ENCODE measurements at places on chromosomes 1 and 21. TPM values are rescaled to one million over a fixed set of nuclear protein-coding genes. Genes with fewer than 3 reads are reported as not detected.

- DNase-seq, result no peak
Observed at GRCh38 chr21:20270365-20271055, 727.7 kb upstream of the NCAM2 start.

GRCh38 chr1:111720977-111721786 lies 18.0 kb downstream of the INKA2 start:
- no peak for DNase-seq

- DNase-seq, result no peak
Observed at GRCh38 chr1:54356680-54357147, 49.5 kb downstream of the SSBP3 start.

DNA sequence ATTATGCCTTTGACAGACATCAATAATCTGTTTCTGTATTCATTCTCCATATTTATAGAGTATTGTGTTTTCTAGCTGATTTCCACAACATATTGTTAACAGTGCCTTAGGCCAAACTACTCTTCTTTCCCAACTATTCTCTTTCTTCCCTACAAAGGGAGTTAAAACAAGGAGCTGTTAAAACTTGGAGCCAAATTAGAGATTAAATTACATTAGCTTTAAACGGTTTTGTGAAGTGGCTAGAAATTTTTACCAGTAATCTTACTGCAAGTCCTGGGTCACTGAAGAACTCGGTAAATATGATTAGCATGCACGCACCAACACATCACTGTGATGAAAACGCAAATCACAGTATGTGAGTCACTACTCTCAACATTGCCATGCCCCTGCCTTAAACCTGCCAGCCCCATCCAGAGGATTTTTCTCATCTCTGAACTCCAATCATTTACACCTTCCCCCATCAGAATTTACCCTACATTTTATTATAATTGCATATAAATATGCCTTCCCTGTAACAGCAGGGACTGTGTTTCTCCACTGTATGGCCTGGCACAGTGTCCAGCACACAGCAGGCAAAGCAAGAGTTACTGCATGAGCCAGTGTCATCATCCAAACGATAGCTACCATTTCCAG lies 1.5 kb upstream of the PRDX6 start:
- no peak for DNase-seq

DNA sequence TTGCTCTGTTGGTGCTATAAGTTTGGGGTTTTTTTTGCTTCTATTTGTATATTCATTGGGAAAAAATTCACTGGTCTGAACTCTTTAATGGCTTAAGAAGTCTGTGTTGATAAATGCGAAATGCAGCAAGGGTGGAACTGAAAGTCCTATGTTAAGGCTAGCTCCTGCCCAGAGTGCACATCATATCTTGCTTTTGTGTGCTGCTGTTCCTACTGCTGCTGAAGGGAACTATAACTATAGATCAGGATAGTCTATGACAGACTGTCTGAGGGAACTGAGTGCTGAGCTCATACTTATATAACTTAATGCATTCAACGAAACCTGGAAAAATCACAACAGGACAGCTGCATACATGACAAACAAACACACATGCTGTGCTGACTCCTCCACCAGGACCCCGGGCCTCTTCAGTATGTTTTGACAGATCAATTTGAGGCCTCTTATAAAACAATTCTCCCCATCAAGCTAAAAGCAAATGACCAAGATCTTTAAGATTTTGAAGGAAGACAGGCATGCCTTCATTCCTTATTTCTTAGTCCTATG lies 1031.5 kb upstream of the ADGRL2 start:
- DNase-seq, result no peak

DNA sequence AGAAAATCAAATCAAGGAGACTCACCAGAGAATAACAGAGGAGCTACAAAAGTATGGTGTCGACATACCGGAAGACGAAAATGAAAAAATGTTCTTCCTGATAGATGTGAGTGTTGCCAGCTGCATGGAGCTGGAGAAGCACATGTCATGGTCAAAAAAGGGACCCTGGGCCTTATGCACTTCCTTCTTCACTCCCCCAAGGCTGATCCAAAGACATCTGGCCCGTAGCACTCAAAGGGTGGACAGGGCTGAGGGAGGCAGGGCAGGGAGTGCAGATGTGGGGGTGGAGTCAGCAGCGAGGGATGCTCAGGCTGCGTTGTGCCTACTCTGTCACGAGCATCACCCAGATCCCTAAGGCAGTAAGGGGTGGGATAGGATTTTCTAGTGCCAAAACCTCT lies 19.4 kb downstream of the MX1 start:
- DNase-seq, result no peak

GRCh38 chr1:186781730-186782129 lies 47.0 kb upstream of the PLA2G4A start:
- DNase-seq, result no peak

SPRR2F gene
- not detected for total RNA-seq

MRPS15 gene
- 47.4 TPM for total RNA-seq

MANEAL gene
- total RNA-seq, result 9.4 TPM

C1QB gene
- total RNA-seq, result 85.4 TPM

Data from right lobe of liver (tissue), 6 donors.